Thoracic aorta (tissue), 2 donors: ENCODE measurements at places on chromosomes 3 and 15. TPM values are rescaled to one million over a fixed set of nuclear protein-coding genes. Genes with fewer than 3 reads are reported as not detected.

DNA sequence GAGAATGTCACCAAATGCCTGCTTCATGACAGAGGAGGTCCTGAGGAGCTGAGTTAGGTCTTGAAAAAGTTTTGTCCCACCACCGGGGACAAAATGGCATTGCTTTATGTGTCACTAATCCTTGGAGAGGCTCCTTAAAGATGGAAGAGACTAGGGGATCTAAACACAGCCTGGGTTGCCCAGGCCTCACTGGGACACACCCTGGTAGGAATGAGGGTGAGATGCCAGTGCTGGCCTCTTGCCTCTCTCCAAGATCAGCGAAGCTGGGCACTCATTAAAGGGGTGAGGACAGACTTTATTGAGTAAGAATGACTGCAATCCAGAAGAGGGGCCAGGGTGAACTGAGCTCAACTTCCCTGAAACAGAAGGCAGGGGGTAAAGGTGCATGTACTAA is 58.5 kb upstream of the KLF13 start:
- H3K27me3 ChIP-seq: no peaks in the 10 kb centered on the region
- H3K4me1 ChIP-seq: peaks cover 4% of the 10 kb centered on the region
- no peak overlapping the region for H3K27ac ChIP-seq
- no peak overlapping the region for H3K4me3 ChIP-seq

DNA sequence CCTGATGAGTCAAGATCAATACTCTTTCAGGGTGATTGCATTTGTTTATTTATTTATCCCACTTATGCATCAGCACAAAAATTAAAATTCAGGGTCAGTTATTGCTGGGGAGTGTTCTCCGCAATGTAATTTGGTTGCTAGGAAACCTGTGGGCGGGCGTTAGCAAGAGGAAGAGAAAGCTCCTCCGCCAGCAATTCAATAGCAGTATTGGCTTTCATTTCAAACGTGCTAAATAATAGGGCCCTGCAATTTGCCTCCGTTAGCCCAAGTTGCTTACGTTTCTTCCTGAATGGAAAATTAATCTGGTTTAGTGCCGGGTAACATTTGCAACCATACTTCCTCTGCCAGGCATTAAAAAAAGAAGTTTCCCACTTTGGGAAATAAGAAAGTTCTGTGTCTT is 35.5 kb upstream of the PLCL2 start:
- H3K4me1 ChIP-seq: no peaks in the 10 kb centered on the region
- H3K4me3 ChIP-seq: peak overlapping the region; percentile 40
- DNase-seq: peak; percentile 22
- no peaks in the 10 kb centered on the region for H3K27me3 ChIP-seq
- H3K36me3 ChIP-seq: no peaks in the 10 kb centered on the region

DNA sequence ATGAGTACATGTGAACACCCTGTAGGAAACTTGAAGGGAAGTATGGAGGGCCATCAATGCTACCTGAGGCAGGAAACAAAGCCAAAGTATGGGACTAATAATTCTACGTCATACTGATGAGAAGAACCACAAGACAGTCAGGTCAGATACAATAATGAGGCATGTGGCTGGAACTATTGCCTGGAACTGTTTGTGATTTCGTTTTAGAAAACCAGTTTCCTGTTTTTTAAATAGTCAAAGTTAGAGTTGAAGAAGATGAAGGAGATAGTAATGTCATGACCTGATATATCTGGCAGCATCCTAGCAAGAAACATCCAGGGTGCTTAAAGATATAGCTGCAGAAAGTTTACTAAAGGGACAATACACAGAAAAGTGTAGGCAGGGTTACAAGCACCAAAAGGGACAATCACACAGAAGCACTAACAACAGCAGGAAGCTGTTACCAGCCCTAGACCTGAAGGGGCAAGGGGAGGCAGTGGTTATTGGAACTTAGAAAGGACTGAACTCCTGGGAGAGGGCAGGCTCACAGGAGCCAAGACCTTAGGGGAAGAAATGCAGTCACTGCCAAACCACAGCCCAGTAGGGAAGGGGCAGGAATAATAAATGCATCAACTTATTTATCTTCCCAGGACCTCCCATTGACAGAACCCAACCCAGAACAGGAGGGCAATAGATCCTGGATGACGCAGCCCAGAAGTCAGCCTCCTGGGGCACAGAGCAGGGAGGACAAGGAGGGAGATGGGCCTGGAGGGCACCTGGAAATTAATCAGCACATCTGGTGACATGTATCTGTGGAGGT is 302.1 kb upstream of the STT3B start:
- no peaks in the 10 kb centered on the region for H3K27me3 ChIP-seq
- no peak overlapping the region for H3K4me3 ChIP-seq
- no peak overlapping the region for H3K27ac ChIP-seq
- H3K36me3 ChIP-seq: no peaks in the 10 kb centered on the region
- H3K4me1 ChIP-seq: no peaks in the 10 kb centered on the region

DNA sequence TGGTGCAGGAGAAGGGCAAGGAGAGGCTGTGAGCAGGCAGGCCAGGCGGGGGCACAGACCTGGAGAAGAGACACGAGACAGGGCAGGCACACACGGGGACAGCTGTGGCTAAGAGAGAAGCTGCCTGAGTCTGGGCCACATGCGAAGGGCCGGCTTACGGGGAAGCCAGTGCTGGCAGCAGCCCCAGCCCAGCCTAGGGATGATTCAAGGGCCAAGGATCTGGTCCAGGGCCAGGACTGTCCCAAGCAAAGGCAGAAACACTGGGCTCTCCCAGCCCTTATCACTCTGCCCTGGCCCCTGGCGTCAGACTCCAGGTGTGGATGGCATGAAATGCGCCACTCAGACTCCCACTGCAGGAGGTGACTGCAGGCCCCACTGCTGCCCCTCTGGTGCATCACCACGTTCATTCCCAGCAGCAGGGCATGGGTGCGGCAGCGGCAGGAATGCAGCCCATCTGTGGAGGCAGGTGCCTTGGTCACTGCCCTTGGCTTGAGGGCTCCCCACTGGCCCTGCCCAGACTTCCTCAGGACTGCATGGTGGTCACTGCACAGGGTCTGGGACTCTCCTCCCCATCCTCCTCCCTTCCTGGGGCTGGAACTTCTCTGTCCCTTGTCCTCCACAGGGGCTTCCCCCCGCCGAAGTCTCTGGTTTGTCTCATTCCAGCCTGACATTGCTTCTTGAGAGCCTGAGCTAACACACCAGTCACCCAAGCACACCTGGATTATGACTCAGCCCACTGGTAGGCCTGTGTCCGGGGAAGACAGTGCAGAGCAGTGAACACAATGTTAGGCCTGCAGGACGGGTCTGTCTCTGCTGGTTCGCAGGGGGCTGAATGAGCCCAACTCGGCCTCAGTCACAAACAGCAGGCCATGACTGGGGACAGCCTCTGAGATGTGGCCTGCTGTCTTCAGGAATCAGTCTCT is 69.3 kb downstream of the TBC1D2B start:
- no peak overlapping the region for H3K27ac ChIP-seq
- H3K36me3 ChIP-seq: peaks cover 42% of the 10 kb centered on the region
- no peak overlapping the region for H3K4me3 ChIP-seq
- H3K27me3 ChIP-seq: no peaks in the 10 kb centered on the region

GRCh38 chr3:170493712-170494182 is 75.1 kb downstream of the CLDN11 start:
- H3K36me3 ChIP-seq: no peaks in the 10 kb centered on the region
- no peak overlapping the region for H3K4me3 ChIP-seq
- no peak for DNase-seq

GRCh38 chr3:84223512-84223911 is 735.3 kb upstream of the CADM2 start:
- no peaks in the 10 kb centered on the region for H3K27me3 ChIP-seq
- no peak for DNase-seq
- no peaks in the 10 kb centered on the region for H3K4me1 ChIP-seq
- H3K36me3 ChIP-seq: no peaks in the 10 kb centered on the region
- H3K27ac ChIP-seq: no peak overlapping the region

DNA sequence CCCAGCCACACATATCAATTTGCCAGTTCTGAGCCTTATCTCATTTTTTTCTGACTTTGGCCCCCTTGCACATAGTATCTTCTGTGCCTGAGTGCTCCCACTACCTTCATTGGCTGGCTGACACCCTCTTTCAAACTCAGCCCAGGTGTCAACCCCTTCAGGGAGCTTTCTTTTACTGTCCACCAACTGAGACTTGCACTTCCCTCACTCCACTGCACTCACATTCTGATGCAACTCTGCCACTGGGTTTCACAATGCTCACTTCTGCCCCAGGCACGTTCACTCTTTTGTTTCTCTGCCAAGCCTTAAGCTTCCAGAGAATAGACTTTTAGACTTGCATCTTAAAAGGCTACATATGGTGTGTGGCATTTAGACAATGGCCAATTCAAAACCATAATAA is 101.5 kb upstream of the CBLB start:
- H3K36me3 ChIP-seq: no peaks in the 10 kb centered on the region
- H3K4me1 ChIP-seq: peaks cover 21% of the 10 kb centered on the region
- DNase-seq: no peak
- no peaks in the 10 kb centered on the region for H3K27me3 ChIP-seq
- H3K4me3 ChIP-seq: no peak overlapping the region

DNA sequence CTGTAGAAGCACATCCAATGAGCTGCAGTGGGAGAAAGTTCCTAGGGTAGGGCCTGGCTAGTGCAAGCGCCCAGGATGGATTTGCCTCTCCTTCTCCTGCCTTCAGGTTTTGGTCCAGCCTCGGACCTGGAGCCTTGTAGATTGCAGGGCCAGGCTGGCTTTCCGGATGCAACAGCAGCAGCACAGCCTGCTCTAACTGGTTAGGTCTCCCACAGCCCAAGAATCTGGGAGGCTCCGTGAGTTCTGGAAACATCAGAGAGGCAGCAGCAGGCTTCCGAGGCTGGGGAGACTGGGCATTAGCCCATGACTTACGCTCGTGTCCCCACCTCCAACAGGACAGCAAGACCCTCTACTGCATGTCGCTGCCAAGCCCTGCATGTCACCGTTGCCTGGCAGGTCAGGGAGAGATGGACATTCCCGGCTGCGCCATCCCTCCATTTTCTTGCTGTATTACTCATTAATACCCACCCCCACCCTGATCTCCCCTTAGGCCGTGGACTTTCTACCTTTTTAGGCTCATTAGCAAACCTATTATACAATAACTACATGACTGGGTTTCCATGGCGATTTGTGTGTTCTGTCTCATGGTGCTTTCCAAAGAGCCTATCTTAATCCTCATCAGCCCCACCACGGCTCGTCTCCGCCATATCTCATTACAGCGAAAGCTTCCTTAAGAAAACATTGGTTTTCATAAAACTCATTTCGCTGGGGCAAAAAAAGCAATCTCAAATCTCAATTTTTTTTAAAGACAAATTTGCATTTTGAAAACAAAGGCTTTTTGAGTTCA is 40.9 kb upstream of the RGMA start:
- no peak overlapping the region for H3K27ac ChIP-seq
- H3K4me1 ChIP-seq: no peaks in the 10 kb centered on the region
- H3K36me3 ChIP-seq: no peaks in the 10 kb centered on the region

DNA sequence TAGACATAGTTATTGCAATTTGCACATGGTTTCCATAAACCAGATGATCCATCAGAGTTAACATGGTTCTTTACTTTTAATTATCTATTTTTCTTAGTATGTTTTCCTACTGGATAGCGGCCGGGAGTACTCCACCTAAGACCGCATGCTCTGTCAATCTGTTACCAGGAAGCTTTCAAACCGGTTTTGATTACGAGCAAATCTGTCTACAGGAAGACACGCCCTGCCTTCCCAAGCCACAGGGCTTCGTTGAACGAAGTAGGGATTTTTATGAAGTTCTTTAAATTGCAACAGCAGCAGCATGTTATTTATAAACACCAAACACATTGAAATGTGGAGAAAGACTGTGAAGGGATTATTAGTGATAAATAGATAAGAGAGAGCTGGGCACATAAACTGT is 283.3 kb upstream of the ROBO2 start:
- H3K36me3 ChIP-seq: no peaks in the 10 kb centered on the region
- no peaks in the 10 kb centered on the region for H3K27me3 ChIP-seq
- H3K4me3 ChIP-seq: no peak overlapping the region

DNA sequence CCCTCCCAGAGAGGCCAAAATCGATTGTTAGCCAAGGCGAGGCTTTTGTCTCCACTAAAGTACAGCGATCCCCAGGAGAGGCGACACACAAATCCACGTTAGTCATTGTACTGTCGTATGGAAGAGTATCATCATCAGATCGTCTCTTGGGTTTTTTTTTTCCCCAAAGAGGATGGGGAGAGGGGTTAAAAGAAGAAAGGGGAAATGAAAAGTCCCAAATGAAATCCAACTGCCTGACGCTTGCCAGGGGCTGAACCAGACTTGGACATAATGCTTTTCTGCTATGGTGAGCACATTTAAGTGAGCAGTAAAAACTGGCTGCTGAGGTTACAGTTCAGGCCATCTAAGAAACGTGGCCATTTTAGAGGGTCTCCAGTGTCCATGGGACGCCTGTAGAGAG is 37.9 kb upstream of the CTSH start:
- H3K36me3 ChIP-seq: no peaks in the 10 kb centered on the region
- DNase-seq: no peak
- no peak overlapping the region for H3K27ac ChIP-seq
- no peaks in the 10 kb centered on the region for H3K27me3 ChIP-seq

- H3K27me3 ChIP-seq: no peaks in the 10 kb centered on the region
- H3K27ac ChIP-seq: peak overlapping the region; percentile 99
- H3K36me3 ChIP-seq: no peaks in the 10 kb centered on the region
- H3K4me1 ChIP-seq: peaks cover 74% of the 10 kb centered on the region
- peak; percentile 35 for DNase-seq
- peak overlapping the region; percentile 97 for H3K4me3 ChIP-seq
Observed at GRCh38 chr15:60396958-60397771, 621 bp downstream of the ANXA2 start.

DNA sequence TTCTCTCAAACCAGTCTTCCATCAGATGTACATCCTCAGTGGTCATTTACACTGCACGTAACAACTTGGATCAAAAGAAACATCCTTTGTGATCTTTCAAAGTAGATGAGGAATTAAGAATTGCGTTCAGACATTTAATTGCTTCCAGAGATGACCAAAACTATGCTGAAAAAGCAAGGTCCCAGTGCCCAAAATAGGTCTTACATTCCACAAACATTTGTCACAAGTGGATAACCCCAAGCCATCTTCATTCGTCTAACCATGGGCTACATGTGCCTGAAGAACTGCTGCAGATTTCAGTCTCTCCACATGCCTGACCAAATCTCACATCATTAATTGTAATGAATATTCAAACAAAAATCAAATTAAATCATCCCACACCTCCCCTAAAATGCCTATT is 273.6 kb downstream of the SHOX2 start:
- no peak for DNase-seq
- H3K4me3 ChIP-seq: no peak overlapping the region
- no peaks in the 10 kb centered on the region for H3K4me1 ChIP-seq
- H3K36me3 ChIP-seq: no peaks in the 10 kb centered on the region
- no peak overlapping the region for H3K27ac ChIP-seq

DNA sequence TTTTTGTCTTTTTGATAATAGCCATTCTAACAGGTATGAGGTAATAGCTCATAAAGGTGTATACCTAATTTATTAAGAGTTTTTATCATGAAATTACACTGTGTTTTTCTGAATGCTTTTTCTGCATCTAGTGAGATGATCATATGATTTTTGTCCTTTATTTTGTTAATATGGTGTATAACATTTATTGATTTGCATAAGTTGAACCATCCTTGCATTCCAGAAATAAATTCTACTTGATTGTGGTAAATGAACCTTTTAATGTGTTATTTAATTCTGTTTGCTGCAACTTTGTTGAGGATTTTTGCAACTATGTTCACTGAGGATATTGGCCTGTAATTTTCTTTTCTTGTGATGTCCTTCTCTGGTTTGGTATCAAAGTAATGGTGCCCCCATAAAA is 28.0 kb upstream of the PCSK6 start:
- H3K4me1 ChIP-seq: no peaks in the 10 kb centered on the region
- H3K27me3 ChIP-seq: no peaks in the 10 kb centered on the region
- H3K4me3 ChIP-seq: no peak overlapping the region
- no peak for DNase-seq

Gene ZDHHC19
- total RNA-seq: not detected

Gene TMEM212
- total RNA-seq: not detected

Gene FGD5
- total RNA-seq: 21.4 TPM

Gene SKOR1
- 3.5 TPM for total RNA-seq

Gene ECE2
- total RNA-seq: not detected

Gene USP19
- total RNA-seq: 62.5 TPM

Gene DGKG
- total RNA-seq: 16.7 TPM

Gene COL6A5
- not detected for total RNA-seq

Gene PIERCE2
- total RNA-seq: 12.6 TPM
